ENCODE measurements at places on chromosomes 12 and 14. TPM values are rescaled to one million over a fixed set of nuclear protein-coding genes. Genes with fewer than 3 reads are reported as not detected.
A peak's percentile ranks its signal among the peaks of the same experiment; 100 is the strongest.

The PMEL gene
- 1.3 TPM for total RNA-seq

The CLEC7A gene
- total RNA-seq: 0.07 TPM

DNA sequence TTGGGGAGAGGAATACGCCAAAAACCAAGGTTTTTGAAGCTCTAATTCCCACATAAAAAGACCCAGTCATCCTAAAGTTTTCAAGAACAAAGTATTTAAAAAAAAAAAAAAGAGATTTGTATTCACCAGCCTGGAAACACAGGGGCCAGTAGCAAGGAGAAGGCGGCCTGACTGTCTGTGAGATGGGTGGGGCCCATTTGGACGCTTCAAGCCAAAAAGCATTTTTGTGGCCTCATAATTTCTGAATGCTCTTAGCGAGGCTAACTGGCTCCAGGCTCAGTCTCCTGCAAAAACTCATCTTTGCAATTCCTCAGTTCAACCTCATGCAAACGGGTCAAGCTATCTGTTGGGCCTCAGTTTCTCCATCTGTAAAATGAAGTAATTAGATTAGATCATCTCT lies 514.1 kb downstream of the MED13L start:
- no peak for DNase-seq

- DNase-seq: no peak
These were observed 220.1 kb upstream of the EEA1 start for GRCh38 chr12:93149229-93149628.

The C12orf60 gene
- total RNA-seq: 1.9 TPM

- DNase-seq: peak; percentile 62
These were observed 119.7 kb upstream of the MED13L start for GRCh38 chr12:116397148-116397547.

GRCh38 chr12:76290963-76291859 lies 57.0 kb downstream of the BBS10 start:
- DNase-seq: no peak

The SIX6 gene
- not detected for total RNA-seq
